ENCODE measurements at places on chromosomes 2 and 18. TPM values are rescaled to one million over a fixed set of nuclear protein-coding genes. Genes with fewer than 3 reads are reported as not detected.

Gene SEMA4F
- 11.6 TPM for polyA plus RNA-seq

Gene IL36RN
- 0.46 TPM for polyA plus RNA-seq

Gene FSIP2
- polyA plus RNA-seq = 0.29 TPM

Gene LYG1
- 0.51 TPM for polyA plus RNA-seq

Gene CYP27A1
- polyA plus RNA-seq = 0.40 TPM

Gene DNAJC10
- polyA plus RNA-seq = 31.4 TPM

DNA sequence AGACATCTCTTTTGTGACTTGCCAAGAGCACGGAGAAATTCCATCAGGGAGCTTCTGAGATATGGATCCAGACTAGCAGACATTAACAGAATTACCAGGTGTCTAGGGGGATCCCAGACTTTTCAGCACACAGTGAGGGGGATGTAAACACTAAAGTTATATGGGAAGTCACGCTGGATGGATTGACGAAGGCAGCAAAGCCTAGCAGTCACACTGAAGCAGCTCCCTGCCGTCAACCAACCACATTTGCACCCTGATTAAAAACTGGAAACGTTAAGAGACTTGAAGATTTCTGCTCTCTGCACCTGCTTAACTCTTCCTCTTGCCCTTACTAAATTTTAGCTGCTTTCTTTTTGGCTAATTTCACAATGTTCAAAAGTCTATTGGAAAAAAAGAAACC lies 62.5 kb upstream of the BCL2L11 start:
- no peak for DNase-seq

- DNase-seq = no peak
Measured at GRCh38 chr2:170495896-170496295, 219.2 kb upstream of the SP5 start.

GRCh38 chr2:241891988-241892298 lies 22.4 kb downstream of the RTP5 start:
- no peak for DNase-seq

GRCh38 chr2:238046725-238047270 lies 14.0 kb upstream of the SCLY start:
- DNase-seq = no peak

DNA sequence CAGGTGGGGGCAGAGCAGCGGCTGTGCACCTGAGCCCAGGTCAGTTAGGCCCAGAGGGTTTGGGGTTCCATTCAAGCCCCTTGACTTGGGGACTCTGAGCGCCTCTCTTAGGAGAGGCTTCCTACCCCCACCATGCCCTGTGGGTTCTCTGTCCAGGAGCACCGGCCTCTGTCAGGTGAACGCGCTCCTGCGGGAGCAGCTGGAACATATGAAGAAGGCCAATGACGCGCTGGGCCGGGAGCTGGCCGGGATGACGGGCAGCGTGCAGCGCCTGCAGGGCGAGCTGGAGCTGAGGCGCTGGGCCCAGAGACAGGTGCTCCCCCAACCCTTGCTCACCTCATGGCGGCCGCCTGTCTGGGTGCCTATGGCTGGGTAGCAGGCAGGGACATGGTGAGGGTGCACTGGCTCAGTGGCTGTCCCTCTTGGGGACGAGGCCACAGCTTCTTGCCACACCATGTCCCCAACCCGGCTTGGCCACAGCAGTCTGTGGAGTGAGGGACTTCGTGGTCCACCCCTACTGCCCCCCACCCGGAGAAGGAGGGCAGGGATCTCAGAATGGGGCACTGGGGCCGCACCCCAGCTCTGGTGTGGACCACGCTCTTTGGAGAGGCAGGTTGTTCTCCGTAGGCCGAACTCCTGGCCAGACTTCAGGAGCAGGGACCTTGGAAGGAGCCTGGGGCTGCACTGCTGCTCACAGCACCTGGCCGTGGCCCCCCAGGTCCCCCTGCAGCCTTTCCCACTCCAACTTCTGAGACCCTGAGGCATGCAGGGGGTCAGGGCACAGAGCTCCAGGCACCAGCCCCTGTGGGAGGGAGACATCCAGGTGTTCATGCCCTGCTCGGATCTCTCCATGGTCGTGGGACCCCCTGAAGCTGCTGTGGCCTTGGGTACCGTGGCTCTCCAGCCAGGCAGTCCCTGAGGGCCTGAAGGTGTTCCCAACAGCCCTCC lies 19.7 kb downstream of the CROCC2 start:
- no peak for DNase-seq

DNA sequence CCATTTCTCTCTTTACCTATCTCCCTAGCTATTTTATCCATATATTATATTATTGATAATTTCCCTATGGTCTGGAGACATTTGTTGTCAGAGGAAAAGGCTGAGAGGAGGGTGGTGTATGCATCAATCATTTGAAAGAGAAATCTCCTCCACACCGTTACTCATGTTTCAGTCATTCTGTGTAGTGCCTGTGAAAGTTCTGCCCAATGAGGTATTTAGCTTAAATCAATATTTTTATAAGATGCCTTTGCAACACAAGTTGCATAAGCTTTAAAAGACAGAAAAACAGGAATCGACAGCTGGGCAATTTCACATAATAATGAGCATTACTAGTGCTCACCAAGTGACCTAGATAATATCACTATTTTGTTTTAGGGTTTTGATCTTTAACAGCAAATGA lies 363.7 kb upstream of the FSIP2 start:
- DNase-seq = peak; percentile 35

- no peak for DNase-seq
Measured at GRCh38 chr2:130966149-130966774, 127.0 kb downstream of the FAM168B start.

DNA sequence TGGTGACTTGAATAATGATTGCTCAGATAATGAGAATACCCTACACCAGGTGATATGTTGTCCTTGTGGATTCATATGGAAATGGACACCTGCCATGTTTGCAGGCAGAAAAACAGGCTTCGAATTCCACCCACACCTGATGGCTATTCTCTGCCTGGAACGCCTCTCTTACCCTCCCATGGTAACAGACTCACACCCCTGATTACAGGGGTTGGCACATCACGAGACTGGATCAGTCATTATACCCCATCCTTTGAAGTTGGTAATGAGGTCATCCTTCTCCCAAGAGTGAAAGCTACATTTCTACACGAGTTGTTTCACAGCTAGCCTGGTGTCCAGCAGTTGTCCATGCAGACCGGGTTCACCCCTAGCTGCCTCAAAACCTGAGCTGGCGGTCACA lies 71.4 kb upstream of the MBOAT2 start:
- peak; percentile 42 for DNase-seq

Measured in mammary epithelial cell (primary cell).